SW 1271 (cell line): ENCODE measurements at places on chromosomes 7 and 10.

DNA sequence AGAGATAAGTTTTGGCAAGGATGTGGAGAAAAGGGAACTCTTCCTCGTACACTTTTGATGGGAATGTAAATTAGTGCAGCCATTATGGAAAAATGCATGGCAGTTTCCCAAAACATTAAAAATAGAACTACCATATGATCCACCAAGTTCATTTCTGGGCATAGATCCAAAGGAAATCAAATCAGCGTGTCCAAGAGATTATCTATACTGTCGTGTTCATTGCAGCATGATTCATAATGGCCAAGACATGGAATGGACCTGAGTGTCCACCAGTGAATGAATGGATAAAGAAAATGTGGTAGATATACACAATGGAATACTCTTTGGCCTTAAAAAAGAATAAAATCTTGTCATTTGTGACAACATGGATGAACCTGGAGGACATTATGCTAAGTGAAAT, 70.3 kb upstream of the RSU1 start:
- no peak for DNase-seq

- DNase-seq, result no peak
Measured at GRCh38 chr10:30433306-30433729, 666 bp upstream of the MAP3K8 start.

- DNase-seq, result no peak
Measured at GRCh38 chr10:127196282-127197153, at the start of gene INSYN2A. INSYN2A (minus strand) TSS chr10:127196591; CDS start chr10:127176395, 20,196 bp downstream.

DNA sequence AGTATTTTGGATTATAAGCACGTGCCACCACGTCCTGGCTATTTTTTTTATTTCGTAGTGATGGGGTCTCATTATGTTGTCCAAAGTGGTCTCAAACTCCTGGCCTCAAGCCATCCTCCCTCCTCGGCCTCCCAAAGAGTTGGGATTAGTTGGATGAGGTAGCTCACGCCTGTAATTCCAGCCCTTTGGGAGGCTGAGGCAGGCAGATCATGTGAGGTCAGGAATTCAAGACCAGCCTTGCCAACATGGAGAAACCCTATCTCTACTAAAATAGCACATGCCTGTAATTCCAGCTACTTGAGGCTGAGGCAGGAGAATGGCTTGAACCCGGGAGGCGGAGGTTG, 21.8 kb upstream of the YWHAG start:
- no peak for DNase-seq

DNA sequence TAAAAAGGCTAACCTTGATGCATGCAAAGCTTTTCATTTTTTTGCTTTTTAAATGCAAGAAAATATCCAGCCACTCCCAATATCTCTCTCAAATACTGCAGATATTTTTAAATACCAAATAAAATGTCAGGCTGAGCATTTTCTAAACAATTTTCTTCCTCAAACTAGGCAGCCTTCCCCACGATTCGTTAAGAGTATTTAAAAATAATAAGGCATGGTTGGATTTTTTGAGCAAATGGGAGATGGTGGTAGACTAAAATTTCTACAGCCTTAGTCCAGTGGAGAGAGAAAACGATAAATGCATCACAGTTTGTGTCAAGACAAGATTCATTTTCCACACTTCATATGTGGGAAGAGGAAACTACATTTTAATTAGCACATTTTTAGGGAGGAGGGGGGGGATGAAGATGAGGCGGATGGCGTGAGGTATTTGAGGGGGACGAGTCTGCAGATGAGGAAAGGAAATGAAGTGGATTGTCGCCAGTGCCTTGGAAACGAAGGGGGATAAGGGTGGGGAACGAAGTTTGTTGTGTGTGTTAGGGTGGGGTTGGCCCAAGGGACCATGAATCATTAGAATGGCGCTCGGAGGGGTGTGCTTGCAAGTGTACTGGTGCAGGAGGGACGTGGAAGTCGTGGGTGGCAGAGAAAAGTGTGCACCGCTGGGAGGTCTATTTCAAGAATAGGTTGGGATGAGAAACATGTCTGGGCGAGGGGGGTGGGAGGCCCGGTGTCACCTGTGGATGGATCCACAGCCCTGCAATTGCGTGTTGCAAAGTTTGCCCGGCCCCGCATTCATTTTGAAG, 1.2 kb upstream of the ADD3 start:
- no peak for DNase-seq

DNA sequence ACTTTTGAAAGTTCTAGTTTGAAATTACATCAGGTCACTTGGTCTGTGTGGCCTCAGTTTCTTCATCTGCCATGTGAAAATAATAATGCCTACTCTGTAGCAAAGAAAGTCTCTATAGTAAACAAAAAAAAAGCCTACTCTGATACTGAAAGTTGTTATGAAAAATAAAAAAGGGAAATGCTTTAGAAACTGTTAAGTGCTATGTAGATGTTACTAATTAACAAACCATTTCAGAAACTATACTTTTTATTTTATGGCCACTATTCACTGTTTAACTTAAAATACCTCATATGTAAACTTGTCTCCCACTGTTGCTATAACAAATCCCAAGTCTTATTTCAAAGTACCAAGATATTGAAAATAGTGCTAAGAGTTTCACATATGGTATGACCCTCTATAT, 50.6 kb downstream of the CFTR start:
- DNase-seq, result no peak

GRCh38 chr10:67110286-67110685, 184.4 kb downstream of the LRRTM3 start:
- DNase-seq, result no peak

GRCh38 chr7:64101943-64102655, 56.9 kb downstream of the ZNF727 start:
- no peak for DNase-seq

- no peak for DNase-seq
Measured at GRCh38 chr7:142807855-142808460, 37.2 kb downstream of the PRSS2 start.

DNA sequence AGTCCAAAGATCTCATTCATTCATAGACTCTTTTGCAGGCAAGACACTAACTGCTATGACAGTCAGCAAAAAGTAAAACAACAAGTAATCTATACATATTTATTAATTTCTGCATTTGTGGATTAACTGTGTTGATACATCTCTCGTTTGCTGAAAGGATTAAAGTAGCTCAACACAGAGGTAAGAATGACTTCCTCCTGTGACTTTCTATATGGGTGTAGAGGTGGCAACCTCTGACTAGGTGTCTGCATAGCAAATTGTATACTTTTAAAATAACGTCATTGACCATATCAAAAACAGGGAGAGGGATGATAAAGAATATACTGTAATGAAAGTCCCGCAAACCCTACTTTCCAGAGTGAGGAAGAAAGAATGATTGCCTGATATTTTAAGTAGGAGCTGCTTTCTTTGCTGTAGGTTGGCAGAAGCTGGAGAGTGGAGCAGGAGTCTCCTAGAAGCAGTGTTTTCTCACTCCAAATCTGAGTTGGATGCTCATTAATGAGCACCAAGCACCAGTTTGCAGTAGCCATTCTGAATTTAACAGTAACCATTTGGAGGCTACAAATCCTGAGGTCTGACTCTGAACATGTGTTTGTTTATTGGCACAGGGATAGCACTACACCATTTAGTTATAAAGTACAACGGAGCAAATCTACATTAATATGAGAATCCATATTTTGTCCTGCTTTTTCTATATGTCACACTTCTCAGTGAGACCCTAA, 9.2 kb upstream of the LRRN3 start:
- no peak for DNase-seq

GRCh38 chr10:114479307-114479706, 75.0 kb upstream of the AFAP1L2 start:
- DNase-seq, result no peak

DNA sequence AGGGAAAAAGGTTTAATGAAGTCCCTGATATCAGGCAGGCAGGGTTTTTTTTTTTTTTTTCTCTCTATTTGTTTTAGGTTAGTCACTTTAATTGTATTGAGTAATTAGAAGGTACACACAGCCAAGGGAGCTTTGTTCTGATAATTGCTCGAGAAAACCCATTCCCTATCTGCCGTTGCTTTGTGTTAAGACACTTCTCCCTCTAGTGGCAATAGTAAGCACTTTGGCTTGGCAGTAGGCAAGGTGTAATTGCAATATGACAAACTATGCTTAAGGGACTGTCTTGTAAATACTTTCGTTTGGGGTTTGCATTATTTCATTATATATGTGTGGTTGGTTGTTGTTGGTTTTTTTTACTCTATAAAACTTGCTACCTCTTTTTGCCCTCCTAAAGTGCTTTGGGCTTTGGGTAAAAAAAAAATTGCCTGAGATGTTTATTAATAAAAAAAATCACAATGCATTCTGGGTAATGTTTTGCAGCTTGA, 113.4 kb downstream of the BTRC start:
- no peak for DNase-seq

GRCh38 chr7:78379148-78379547, 580.6 kb downstream of the PHTF2 start:
- DNase-seq, result no peak

GRCh38 chr7:135856356-135857144, 107.9 kb upstream of the FAM180A start:
- DNase-seq, result no peak

GRCh38 chr7:38217672-38218071, 39.6 kb downstream of the STARD3NL start:
- no peak for DNase-seq

- no peak for DNase-seq
Measured at GRCh38 chr10:89332123-89332633, 4.4 kb downstream of the IFIT3 start.

DNA sequence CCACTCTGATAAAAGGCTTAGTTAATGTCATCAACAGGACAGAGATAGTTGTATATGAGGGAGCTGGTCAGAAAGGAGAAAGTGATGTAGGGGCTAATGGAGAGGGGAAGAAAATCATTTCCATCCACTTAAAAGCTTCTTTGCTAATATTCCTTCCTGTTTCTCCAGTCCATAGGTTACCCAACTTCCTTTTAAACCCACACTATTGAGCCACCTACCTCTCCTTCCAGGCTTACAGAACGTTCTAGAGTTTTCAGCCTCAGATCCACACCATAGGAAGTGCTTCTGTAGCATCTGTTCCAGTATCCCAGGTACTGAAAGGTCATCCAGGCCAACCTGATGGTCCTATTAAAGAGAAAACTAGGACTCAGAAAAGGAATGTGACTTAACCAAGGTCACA, 28.2 kb downstream of the STRIP2 start:
- DNase-seq, result no peak

DNA sequence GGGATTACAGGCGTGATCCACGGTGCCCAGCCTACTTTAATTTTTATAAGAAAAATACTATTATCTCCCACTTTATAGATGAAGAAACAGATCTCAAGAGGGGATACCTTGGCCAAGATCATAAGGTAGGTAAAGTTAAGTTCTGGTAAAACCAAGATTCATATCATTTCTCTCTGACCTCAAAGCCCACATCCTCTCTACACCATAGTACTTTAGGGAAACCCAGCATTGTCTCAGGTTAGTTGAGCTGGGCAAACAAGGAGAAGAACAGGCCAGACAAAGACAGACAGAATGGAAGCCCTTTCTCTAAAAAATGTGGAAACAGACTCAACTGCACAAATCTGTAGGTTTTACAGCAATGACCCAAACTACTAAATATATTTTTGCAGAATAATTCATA, 197.7 kb upstream of the FRMD4A start:
- DNase-seq, result no peak

GRCh38 chr7:140229101-140229525, 52.3 kb upstream of the KDM7A start:
- no peak for DNase-seq

DNA sequence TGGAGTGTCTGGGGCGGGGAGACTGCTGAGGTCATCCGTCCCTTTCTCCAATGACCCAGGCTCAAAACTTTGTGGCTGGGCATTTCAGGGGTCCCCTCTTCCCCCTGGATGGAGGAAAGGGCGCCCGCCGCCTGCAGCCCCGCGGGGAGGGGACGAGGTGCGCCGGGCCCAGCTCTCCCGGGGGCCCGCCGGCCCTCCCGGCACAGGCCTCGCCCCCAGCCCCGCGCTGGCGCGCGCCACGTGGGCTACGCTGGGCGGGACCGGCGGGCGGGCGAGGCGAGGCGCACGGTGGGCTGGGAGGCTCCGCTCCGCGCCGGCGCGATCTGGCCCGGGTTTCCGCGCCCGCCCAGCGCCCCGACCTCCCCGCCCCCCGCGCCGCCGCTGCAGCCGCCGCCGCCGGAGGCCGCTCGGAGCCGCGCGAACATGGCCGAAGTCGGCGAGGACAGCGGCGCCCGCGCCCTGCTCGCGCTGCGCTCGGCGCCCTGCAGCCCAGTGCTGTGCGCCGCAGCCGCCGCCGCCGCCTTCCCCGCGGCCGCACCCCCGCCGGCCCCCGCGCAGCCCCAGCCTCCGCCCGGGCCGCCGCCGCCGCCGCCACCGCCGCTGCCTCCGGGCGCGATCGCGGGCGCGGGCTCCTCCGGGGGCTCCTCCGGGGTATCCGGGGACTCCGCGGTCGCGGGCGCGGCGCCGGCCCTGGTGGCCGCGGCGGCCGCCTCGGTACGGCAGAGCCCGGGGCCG, at the start of gene FOXK1:
TSS of gene FOXK1 (plus strand) at position 410 of the 735 bp plus-strand sequence. CDS start at position 424, 14 bp downstream.
- no peak for DNase-seq

- no peak for DNase-seq
Measured at GRCh38 chr10:119535837-119536507, 6.5 kb downstream of the RGS10 start.

DNA sequence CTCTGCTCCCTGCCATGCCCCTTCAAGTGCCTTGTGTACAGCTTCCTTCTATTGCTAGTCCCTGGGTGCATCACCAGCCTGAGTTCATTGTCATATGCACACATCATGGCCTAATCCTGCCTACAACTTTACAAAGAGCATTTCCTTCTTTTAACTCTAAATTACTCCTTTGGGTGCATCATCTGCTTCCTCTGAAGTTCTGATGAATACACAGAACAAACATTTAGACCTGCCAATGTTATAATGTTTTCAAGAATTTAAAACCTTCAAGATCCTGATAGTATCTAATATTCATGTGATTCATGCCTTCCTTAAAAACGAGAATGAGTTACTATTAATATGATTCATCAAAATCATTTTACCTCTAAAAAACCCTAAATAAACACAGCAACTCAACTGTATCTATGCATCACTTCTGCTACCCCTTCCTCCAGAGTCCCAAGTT, 357.1 kb downstream of the MAGI2 start:
- DNase-seq, result no peak

GRCh38 chr7:12494687-12495024, 75.9 kb upstream of the SCIN start:
- DNase-seq, result no peak

DNA sequence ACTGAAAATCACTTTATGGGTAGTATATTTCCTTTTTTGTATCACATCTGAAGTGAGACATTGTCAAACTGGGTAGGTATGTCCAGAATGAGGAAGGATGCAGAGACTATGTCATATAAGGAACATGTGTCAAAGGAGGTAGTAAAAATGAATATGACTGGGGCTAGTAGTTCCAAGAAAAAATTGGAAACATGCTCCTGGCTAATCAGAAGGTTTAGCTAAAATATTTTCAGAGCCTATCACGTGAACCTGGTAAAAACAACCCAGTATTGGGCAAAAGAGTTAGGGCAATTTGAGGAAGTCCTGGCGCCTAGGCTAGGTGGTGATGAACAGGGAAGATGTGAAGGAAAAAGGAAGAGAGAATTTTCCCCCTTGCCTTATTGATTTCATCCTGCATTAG, 26.4 kb downstream of the ENTPD1 start:
- no peak for DNase-seq

- no peak for DNase-seq
Measured at GRCh38 chr10:121325490-121326231, 272.6 kb downstream of the FGFR2 start.
